ENCODE measurements at places on chromosomes 16 and 17.

GRCh38 chr17:27379888-27380533 is 76.2 kb upstream of the KSR1 start:
- peak; percentile 27 for DNase-seq

GRCh38 chr16:55051571-55052347 is 121.1 kb downstream of the IRX5 start:
- peak; percentile 54 for DNase-seq

- DNase-seq = peak; percentile 38
Measured at GRCh38 chr16:81996664-81997509, 14.4 kb downstream of the SDR42E1 start.

DNA sequence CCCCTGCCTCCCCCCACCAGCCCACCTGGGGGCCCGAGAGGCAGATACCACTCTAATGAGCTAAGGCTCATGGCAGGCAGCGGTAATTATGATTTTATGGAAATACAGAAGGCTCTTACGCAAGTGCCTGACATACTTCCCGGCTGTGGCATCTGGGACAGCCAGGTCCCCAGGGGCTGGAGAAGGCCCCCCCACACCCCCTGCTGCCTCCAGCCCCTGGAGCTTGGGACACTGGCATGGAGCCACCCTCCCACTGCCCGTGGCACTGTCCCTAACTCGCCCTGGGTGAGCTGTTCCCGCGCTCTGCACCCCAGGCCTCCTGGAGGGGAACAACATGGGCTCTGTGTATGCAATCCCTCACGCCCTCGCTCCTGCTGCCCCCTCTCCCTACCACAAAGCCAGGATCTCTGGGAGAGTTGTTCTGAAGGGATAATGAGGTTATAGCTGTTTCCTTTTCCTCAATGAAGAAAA is 5.4 kb upstream of the STAC2 start:
- no peak for DNase-seq

GRCh38 chr17:55168958-55169687 is 95.6 kb upstream of the HLF start:
- no peak for DNase-seq

DNA sequence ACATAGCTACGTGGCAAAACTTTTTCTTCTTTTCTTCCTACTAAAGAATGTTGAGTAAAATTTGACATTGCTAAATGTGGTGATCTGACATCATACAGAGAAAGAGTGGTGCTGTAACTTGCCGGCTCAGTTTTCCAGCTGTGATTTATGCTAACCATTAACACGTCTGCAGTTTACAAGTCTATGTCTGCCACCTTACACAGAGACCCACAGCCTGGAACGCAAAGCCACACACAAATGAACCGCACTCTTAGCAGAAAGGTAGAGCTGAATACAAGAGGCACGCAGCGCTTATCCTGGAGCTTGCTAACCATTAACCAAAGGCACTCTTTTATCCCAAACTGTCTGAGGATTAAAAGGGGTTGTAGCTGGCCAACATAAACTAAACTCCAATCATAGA is 31.9 kb downstream of the CACNG1 start:
- no peak for DNase-seq

DNA sequence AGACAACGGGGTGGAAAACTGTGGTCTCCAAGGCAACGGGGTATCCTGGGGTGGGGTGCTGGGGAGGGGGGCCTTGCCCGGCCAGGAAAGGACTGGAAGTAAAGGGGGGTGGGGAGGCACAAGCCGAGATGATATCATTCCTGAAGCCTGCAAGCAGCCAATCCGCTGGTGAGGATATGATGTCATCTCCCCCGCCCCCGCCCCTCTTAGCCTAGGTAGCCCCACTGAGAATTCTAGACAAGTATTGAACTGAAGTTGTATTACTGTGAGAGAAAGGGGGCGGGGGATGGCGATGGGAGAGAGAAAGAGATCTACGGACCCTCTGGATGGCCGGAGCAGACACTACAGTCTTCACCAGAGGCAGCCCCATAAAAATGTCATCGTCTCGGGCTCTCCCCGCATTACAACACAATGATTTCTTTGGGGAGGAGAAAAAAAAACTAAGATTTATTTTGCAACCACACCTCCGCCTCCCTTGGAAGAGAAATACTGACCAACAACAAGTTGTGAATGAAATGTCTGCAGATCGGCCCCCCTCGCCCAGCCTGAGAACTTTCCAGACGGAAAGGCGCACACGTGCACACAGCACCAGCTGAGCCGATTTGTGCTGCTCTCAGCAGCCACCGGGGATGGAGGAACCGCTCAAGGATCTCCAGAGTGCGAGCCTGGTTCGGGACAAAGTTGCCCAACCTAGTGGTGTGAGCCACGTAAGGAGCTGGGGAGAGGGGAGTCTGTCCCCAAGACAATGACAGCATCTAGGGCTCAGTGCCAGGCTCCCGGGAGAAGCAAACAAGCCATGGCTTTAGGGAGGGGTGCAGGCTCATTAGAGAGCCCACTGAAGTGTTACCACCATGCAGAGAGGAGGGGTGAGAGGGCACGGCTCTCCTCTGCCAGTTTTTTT is 222.1 kb downstream of the SOX9 start:
- no peak for DNase-seq
